Stimulated activated CD8-positive, alpha-beta memory T cell treated with anti-CD3 and anti-CD28 coated beads, Interleukin-7, amount 100 ng/mL, for 1 hour (primary cell): ENCODE measurements at places on chromosomes 5 and 9.

- DNase-seq = no peak
Measured at GRCh38 chr9:37034305-37034937, 353 bp upstream of the PAX5 start.

- no peak for DNase-seq
Measured at GRCh38 chr5:142841511-142842265, 71.5 kb downstream of the ARHGAP26 start.

GRCh38 chr5:84290161-84290560, 94.5 kb downstream of the EDIL3 start:
- DNase-seq = no peak

DNA sequence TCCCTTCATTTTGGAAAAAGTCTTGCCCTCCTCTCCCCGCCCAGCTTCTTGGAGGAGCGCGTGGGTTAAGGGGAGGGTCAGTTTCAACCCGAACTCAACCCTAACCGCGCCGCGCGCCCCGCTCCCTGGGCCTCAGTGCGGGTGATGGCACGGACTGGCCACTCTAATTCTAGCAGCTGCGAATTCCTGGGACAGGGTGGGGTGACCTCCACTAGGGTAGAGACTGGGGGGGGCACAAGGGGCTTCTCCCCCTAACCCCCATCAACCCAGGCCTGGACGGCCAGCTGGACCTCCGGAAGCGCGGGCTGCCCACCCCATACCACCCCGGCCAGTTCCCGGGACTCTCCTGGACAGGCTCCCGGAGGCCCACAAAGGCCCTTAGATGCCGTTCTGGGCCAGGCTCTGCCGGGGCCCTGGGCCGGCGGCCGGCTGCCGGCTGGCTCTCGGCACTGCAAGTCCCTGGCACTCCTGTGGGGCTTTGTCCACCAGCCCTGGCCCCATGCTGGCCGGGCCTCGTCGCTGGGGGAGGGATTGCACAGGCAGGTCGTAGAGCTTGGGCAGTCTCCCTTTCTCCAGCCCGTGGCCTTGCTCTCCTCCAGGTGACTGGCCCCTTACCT, 7.2 kb upstream of the PSD2 start:
- DNase-seq = no peak

DNA sequence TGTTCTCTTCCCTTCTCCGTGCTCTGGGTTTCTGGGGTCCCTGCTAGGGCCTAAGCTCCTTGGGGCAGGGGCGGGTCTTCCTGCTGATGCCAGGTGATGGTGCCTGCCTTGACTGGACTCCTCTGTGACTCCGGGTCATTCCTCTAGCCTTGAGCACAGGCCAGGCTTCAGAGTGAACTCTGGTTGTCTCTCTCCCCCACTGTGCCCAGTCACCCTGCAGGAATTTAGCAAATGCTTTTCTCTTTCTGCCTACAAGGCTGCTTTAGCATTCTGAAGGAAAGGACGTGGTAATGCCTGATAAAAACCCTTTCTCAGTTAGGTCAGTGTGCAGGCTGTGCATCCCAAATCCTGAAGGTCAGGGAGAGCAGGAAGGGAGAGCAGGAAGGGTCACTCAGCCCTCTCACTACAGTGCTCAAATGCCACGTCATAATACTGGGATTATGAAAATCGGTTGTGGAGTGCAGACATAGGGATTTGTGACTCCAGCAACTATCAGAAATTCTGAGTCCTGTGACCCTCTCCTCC, 2.7 kb downstream of the CXCL14 start:
- DNase-seq = no peak

DNA sequence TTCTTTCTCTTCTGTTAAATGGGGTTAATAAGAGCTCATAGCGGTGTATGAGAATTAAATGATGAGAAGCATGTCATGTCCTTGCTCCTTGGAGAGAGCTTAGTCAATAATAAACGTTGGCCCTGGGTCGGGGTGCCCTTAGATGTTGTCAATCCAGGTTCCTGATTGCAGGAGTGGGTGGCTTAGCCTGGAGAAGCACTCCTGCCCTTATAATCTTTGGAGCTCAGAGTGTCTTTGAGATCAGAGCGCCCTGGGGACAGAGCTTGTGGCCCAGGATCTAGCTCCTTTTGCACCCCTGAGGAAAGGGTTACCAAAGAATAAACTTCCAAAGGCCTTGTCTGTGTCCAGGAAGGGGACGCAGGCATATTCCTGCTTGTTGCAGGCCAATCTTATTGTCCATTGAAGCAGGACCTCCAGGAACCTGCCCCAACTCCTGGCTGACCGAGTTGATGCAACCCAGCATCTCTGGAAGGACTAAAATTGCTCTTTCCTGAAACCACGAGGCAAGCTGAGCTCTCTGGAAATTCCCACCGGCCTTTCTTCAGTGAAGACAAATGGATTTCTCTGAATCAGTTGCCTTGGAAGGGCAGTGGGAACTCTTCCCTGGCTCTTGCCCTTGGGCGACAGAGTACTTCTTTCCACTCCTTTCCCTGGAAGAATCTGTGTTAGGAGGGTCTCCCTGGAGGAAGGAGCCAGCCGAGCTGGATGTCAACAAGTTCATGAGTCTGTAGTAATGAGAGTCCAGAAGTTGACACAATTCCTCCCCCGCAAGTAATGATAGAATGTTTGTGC, 6.4 kb upstream of the AMBP start:
- no peak for DNase-seq

GRCh38 chr9:1050125-1050895, at the start of gene DMRT2:
Gene DMRT2, plus strand, starts transcription at chr9:1050357. Its CDS starts 1,257 bp downstream, at chr9:1051614.
- DNase-seq = no peak

- no peak for DNase-seq
Measured at GRCh38 chr9:122609804-122610203, 4.7 kb upstream of the OR1Q1 start.

DNA sequence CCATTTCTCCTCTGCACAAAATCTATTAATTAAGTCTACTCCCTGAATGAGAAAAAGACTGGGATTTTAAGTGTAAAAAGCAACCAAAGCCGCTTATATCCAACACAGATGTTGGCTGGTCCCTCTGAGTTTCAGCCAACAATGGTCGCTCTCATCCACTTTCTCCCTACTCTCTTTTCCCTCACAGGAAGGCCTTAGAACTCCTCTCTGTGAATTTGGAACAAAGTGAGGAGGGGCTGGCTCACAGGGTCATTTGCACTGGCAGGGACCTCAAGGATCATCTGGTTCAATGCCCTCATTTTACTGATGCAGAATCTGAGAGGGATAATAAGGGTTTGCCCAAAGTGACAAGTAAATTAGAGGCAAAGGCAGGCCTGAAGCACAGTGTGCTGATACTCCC, 64.0 kb downstream of the DPYSL3 start:
- DNase-seq = no peak

DNA sequence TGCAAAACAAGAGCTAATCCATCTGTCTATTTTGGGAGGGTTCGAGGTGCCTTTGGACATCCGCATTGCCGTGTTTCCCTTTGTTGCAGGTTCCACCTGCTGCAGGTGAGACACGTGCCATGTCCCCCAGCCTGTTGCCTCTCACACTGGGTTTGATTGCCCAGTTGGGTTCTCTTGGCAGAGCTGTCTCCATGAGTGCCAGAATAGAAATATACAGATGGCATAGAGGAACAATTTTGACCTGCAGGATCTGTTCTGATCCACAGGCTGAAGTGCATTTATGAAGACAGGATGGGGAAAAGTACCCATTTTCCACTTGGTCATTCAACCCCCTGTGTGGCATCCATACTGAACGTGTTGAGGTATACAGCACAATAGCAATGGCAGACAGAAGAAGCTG, 178.1 kb downstream of the SGCD start:
- DNase-seq = no peak

DNA sequence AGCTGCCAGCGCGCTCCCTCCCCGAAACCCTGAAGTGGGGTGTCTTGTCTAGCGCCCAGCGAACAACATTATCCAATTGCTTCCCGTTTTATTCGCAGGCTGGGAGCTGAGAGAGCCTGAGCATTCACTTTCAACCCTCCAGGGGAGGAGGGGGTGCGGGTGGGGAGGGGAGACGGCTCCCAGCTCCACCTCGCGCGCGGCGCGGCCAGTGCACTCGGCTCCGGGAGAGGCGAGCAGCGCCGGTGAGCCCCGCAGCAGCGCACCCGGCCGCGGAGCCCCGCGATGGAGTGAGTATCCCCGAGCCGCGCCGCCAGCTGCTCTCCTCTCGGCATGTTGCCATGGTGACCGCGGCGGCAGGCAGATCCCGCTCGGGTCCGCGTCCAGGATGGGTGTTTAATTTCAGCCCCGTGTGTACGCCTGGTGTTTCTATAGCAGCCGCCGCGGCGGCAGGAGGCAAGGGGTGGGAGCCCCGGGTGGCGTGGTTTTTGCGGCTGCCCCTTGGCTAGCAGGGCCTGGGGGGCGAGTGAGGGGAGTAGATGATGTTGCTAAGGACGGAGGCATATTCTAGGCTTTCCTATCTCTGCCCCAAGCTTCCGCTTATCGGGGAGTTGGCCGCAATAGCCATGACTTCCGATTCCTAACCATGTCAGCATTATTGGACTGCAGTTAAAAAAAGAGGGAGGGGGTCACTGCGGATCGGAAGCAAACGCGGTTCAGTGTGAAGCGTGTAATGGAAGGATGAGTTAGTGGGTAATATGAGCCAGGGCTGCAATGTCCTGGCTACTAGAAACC, 139.2 kb upstream of the PALM2AKAP2 start:
- no peak for DNase-seq

DNA sequence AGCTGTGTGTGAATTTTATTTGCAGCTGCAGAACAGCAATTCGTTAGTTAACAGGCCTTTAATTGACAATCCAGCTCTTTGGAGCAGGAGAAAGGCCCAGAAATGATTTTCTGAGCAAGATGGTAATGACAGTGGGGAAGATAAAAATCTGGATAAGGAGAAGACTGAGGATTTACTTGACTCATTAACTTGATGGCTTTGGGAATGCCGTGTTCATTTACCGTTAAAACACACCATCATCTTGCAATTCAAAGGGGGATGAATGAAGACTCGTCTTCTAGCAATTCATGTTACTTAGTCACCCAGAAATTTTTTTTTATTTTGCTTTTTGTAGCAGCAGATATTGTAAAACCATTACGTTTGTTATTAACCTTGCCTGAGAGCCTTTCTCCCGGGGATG, 52.0 kb downstream of the PTTG1 start:
- DNase-seq = no peak

DNA sequence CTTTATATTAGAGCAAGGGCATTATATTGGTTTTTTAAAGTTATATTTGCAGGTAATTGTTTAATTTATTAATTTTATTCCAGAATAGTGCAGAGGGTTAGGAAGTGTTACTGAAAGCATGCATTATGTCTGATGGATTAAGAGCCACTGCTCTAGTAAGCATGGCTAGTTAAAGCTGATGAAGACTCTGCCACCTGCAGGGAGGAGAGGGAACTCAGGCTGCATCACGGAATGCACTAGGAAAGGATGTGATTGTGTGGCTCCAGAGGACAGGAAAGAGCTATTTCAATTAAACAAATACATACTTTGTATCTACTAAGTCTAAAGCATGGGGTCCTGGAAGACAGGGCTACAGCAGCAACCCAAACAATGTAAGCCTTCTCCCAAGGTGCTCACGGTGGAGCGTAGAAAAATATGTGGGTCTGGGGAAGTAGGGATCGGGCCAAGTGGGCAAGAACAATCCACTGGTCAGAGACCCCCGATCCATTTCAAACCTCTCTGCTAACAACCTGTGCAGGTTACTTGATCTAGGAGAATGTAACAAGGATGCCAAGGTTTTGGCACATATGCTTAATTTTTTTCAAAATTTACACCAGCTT, 15.3 kb upstream of the GRXCR2 start:
- no peak for DNase-seq

DNA sequence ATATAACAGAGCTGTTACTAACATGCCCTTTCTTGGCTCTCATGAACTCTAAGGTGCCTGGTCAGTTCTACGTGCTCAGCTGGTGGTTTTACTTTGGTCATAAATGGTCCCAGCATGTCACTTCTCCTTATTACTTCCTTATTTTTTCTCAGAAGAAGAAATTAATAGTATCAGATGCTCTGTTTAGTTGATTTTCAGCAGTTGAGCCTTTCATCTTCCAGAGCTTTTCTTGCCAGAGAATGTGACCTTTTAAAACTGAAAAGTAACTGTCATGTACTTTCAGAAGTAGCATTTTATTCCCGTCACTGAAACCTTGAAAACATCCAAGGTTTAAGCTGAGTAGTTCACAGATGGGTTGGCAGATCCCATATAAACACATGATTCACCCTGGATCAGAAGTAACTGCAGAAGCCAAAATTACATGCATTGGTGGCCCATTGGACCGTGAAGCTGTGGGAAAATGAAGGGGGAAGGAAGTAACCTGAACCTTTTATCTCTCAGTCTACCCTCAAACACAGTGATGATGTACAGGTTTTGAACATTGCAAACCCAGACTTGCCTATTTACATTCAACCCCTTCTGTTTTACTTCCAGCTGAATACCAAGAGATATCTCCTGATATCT, 50.5 kb downstream of the HACD4 start:
- DNase-seq = no peak

GRCh38 chr9:109974143-109974917, 194.3 kb downstream of the PALM2AKAP2 start:
- no peak for DNase-seq

- no peak for DNase-seq
Measured at GRCh38 chr9:118782790-118783463, 586.3 kb downstream of the BRINP1 start.

- DNase-seq = no peak
Measured at GRCh38 chr9:18238254-18238653, 235.7 kb upstream of the ADAMTSL1 start.

DNA sequence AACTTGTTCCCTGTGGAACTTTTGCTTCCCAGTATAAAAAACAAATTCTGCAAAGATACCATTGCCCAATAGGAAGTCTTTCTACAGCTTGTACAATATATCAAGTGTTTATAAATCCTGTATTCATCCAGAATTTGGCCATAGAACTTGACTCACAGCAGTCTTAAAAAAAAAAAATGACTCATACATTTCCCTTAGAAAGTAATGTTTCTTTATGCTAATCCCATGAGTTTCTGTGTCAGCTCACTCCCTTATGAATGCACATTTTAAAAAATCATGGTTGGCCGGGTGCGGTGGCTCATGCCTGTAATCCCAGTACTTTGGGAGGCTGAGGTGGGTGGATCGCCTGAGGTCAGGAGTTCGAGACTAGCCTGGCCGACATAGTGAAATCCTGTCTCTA, 89.3 kb upstream of the DMRT1 start:
- no peak for DNase-seq

DNA sequence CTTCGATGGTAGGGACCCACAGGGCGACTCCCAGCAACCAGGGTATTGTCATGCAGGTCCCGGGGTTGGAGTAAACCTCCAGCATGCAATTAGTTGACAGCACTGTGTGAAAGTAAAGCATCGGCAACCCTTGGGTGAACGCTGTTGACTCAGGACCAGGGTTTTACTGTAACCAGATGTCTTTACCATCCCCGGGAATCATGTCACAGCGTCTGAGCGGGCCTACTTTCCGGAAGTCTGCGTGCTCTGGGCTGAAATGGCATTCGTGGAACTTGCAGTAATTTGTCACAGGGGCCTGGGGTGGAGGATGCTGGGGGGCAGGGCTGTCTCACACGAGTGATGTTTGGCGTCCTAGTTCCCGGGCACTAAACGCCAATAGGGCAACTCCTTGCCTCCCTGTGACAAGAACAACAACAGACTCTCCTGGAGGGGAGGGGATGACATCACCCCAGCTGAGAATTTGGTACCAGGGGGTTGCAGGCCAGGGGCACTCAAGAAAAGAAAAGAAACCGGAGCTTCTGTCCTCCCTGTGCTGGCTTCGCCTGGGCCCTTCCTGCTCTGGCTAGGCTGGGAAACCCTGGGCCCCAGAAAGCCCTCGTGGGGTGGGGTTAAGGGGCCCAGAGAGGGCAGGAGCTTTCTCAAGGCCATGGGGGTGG, 10.1 kb upstream of the UBAC1 start:
- no peak for DNase-seq

- DNase-seq = no peak
Measured at GRCh38 chr5:149414405-149415065, 35.4 kb upstream of the IL17B start.

GRCh38 chr5:181243564-181244343, at the start of gene RACK1:
Gene RACK1, minus strand, starts transcription at chr5:181243906. Its CDS starts 106 bp downstream, at chr5:181243800.
- peak; percentile 77 for DNase-seq
